ENCODE measurements at places on chromosomes 3 and 15. TPM values are rescaled to one million over a fixed set of nuclear protein-coding genes. Genes with fewer than 3 reads are reported as not detected.
A peak's percentile ranks its signal among the peaks of the same experiment; 100 is the strongest.

PSTPIP1 gene
- total RNA-seq, result 187 TPM

ONECUT1 gene
- not detected for total RNA-seq

DNA sequence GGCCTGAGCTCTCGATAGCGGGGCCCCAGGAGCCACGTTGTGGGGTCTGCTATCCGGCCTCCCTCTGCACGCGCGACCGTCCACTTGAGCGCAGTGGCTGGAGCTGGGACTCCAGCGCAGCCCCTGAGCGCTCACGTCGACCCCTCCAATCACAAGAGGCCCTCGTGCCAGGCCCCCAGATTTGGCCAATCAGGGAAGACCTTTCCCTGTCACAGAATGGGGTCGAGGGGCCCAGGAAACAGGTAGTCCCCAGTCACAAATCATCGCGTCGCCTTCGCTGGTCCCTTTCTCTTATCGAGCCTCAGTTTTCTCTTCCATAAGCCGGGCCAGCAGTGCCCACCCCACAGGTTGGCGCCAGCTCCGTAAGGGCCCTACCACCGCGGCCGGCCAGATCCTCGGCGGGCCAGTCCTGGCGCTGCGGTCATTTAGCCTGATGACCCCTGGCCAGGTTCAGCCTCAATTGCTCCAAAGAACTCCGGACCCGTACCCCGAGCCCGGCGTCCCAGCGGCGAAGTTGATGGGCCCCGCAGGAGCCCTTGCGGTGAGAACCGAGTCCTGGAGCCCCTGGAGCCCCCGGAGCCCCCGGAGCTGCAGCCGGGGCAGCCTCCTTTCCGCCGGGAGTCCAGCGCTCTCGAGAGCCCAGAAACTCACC, 435 bp downstream of the ALDH1L1 start:
- H3K4me1 ChIP-seq, result no peaks in the 10 kb centered on the region
- DNase-seq, result no peak
- H3K4me3 ChIP-seq, result no peak overlapping the region
- no peak overlapping the region for H3K27ac ChIP-seq

DNA sequence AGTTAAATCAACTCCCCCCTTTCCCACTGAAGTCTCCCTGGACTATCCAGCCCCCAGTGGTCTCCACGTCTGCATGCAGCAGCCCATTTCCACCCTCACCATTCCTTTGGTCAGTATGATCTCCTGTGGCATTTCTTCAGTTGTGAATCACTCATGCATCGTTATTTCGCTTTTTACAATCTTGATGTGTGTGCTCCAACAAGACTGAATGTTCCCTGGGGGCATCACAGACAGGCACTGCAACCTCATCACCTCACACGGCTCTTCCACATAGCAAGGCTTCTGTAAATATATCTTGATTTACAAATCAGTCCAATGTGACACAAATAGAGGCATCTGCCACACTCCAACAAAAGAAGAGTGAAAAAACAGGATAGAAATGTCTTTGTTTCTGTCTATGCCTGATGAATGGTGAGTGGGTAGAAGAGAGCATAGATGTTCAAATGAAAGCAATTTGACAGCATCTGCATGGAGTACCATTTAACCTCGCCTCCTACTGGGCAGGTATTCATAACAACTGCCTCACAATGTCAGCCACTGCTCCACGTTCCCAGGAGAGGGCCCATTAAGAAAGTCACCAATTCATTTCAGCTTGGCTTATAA, 5.2 kb downstream of the HEG1 start:
- H3K36me3 ChIP-seq, result peaks cover 38% of the 10 kb centered on the region
- H3K4me1 ChIP-seq, result peaks cover 48% of the 10 kb centered on the region
- no peak for DNase-seq
- H3K27ac ChIP-seq, result no peak overlapping the region
- H3K27me3 ChIP-seq, result peaks cover 12% of the 10 kb centered on the region

GRCh38 chr15:90586948-90587347, 57.2 kb downstream of the CRTC3 start:
- no peak overlapping the region for H3K4me3 ChIP-seq
- H3K36me3 ChIP-seq, result peaks cover 63% of the 10 kb centered on the region
- peaks cover 41% of the 10 kb centered on the region for H3K4me1 ChIP-seq

- no peaks in the 10 kb centered on the region for H3K36me3 ChIP-seq
- DNase-seq, result no peak
- H3K27ac ChIP-seq, result no peak overlapping the region
- no peak overlapping the region for H3K4me3 ChIP-seq
- H3K4me1 ChIP-seq, result no peaks in the 10 kb centered on the region
Measured at GRCh38 chr15:93974804-93975481, 256.4 kb upstream of the MCTP2 start.

- H3K27ac ChIP-seq, result peak overlapping the region; percentile 96
- peaks cover 46% of the 10 kb centered on the region for H3K4me1 ChIP-seq
- peaks cover 32% of the 10 kb centered on the region for H3K36me3 ChIP-seq
Measured at GRCh38 chr3:133662278-133662651, 524 bp upstream of the TOPBP1 start.

DNA sequence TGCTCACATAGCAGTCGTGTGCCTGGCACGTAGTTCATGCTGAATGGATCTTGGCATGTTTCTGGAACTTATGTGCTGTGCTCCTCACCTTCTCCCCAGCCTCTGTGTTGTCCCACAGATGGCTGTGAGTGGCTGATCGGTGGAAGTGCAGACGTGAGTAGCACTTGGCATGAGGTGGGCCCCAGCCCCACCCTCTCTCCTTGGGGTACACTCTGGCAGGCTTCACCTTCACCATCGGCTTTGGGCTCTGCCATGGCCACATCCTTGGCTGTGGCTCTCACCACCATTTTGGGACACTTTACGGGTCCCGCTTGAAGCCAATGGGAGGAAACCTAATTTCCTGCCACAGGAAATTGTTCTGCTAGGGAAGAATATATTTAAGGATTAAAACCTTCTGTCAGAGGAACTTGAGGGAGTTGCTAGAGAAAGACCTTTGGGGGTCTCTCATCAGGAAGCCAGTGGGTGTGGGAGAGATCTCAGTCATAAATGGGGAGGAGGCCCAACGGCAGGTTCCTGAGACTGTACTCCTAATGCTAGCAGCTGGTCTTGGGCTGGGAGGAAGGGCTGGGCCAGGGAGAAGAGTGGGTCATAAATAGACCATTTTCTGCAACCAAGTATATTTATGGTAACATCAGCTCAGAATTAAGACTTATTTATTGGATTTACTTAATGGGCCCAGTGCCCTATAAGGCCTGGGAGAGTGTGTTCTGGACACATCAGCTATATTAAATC, 92.3 kb downstream of the SMAD3 start:
- peaks cover 54% of the 10 kb centered on the region for H3K4me1 ChIP-seq
- H3K27ac ChIP-seq, result no peak overlapping the region
- no peak for DNase-seq
- H3K27me3 ChIP-seq, result no peaks in the 10 kb centered on the region
